ENCODE measurements at places on chromosomes 11 and 22. TPM values are rescaled to one million over a fixed set of nuclear protein-coding genes. Genes with fewer than 3 reads are reported as not detected.
A peak's percentile ranks its signal among the peaks of the same experiment; 100 is the strongest.

Gene KRTAP5-10
- not detected for total RNA-seq

GRCh38 chr11:10385696-10386095, 69.4 kb upstream of the AMPD3 start:
- no peak for DNase-seq

DNA sequence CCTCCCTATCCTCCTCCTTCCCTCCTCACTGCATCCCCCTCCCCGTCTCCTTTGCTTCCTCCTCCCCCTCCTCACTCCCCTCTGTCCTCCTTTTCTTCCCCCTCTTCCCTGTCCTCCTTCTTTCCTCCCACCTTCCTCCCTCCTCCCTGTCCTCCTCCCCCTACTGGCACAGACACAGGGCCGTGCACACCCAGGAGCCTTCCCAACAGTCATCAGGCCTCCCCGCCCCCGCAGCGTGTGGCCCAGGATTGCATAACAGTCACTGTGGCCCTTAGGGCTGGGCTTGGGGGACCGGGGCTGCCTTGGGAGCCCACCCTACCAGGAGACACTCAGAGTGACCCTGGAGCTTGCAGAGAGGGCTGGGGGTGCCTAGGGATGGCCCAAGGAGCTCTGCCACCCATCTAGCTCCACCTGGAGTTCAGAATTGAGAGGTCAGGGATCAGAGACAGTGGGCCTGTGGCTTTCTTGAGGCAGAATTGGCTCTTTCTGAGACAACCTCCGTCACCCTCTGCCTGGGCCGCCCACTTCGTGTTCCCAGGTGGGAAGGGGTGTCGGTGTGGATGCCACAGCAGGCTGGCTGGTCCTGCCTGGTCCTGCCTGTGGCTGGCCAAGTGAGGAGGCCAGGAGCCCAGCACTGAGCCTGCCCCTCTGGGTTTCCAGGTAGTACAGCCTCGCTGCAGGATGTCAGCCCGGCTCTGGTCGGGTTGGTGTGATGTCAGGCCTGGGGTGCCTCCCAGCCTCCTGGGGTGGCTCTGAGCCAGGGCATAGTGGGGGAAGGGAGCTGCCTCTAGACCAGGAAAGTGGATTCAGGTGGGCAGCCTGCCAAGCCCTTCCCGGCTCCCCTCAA, 1.6 kb downstream of the SPI1 start:
- DNase-seq, result no peak

Gene LDHAL6A
- total RNA-seq, result 0.15 TPM

- DNase-seq, result no peak
Measured at GRCh38 chr22:33806191-33806590, 114.1 kb downstream of the LARGE1 start.

GRCh38 chr11:105244160-105244825, 104.7 kb upstream of the CARD18 start:
- DNase-seq, result no peak

DNA sequence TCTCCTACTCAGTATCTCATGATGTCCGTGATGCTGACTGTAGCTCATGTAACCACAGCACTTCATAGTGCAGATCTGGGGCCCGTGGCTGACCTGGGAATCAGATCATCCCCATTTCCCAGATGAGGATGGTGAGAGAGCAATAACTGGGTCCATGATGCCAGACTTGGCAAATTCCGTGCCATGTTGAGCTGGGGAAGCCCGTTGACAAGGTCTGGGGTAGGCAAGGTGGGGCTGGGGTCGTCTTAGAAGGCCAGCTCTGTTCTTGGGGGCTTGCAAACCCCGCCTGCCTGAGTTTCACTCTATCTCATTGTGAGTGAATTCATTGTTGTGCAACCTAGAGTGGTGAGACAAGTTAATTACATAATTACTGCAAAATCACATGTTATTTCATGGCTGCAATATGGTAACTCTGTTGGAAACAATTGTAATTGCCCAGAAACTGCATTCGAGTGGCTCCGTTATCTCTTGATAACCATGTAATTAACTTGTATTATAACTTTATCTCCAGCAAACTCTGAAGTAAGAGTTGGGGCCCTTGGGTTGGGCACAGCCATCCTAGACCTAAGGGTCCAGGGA, 41.7 kb downstream of the LMO1 start:
- DNase-seq, result no peak

DNA sequence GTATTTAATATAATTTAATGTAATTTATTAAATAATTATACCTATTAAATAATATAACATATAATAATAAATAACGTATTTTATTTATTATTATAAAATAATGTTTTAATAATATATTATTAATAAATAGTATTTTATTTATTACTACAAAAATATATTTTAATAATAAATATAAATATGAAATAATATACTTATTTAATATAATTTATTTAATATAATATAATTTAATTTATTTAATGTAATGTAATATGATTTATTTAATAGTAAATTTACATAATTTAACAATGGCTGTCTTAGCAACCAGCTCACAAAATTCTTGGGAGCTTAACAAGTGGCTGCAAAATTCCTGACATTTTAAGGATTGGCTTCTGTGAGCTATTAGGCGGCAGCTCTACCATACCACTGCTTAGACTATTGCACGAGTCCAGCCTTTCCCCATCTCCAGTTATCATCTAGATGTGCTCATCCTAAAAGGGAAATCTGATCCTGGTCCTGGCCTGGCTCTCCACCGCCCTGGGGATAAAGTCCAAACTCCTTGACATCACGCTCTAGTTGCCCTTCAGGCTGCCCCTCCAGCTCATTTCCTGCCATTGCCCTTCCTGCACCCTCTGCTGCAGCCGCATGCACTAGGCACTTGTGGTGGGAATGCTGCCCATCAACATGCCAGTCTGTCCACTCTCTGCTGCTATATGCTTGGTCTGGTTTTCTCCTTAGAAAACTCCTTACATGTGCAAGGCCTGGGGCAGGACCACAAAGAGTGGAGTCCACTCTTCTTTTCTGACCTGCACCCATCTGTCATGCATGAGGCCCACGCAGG, 9.8 kb downstream of the MMP20 start:
- no peak for DNase-seq

Gene WNT11
- not detected for total RNA-seq

DNA sequence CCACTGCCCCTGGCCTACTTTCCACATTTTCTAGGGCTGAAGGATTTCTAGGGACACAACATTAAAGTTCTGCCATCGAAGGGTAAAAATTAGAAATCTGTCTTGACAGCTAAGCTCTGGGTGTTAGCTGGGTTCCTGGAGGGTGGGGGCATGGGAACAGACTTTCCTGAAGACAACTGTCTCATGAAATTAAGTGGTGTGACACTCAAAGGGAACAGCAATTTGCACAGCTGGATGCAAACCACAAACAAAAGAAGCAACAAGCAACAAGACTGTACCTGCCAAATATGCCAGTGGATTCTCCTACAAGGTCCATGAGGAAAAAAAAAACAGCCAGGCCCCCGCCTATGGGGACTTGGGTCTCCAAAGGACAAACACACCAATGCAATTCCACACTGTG, 32.5 kb downstream of the WT1 start:
- no peak for DNase-seq

DNA sequence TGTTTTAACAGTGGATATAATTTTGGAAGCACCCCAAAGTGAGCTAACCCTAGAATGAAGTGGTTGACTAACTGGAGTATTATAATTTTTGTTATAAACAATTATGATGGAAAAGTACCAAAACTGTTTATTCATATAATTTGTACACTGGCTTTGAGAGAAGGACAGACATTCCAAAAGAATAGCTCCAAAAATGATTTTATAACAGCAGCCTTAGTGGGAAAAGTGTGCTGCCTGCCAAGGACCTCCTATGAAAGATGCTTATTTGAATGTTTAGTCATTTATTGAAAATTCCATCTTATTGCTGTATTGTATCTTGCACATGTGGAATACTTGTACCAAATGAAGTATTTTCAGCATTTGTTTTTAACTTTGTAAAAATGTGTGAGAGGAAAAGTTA, 169.8 kb downstream of the GUCY1A2 start:
- no peak for DNase-seq

DNA sequence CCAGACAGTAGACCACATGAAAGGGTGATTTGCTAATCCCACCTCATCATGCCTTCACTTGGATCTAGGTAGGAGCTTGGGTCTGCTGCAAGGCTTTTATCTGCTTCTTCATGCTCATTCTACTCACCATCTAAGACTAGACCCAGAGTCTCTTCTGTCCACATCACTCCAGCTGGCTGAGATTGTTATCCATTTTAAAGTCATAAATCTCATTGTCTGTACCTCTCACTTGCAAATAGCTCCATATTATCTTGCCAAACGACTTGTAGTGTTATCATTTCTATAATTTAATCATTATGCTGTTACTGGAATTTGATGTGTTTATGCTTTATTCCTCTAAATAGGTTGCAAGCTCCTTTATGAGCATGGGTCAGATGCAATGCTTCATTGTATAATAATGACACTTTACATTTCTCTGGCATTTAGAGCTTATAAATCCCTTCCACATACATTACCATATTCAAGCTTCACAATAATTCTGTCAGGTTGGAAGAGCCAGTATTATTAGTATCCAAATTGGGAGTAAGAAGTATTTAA, 254.2 kb upstream of the SORL1-AS1 start:
- no peak for DNase-seq

GRCh38 chr22:46584081-46584921, 35.9 kb upstream of the GRAMD4 start:
- DNase-seq, result no peak

GRCh38 chr11:58125469-58125868, at the start of gene OR9I1:
Gene OR9I1 (minus strand): TSS chr11:58125530. CDS start chr11:58119444, 6,086 bp downstream.
- no peak for DNase-seq

DNA sequence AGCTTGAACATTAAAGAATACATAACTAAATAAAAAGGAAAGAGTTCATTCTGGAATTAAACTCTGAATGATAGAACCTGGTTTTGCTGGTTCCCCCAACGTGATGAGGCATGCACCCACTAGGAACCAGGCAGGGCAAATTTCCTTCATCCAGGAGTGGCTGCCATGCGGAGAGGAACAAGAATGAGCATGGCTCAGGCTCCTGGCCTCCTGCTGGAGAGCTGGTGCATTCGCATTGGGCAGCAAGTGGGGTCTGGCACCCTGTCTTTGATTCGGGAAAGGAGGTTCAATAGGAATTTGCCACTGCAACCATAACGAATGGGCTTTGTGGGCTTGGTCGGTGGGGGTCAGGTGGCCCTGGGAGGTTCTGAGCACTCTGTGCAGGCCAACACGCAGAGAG, 169.8 kb upstream of the TENM4 start:
- no peak for DNase-seq

Gene RASL10A
- 0.92 TPM for total RNA-seq

GRCh38 chr11:34223021-34223813, 117.8 kb downstream of the NAT10 start:
- DNase-seq, result no peak

Gene HPX
- total RNA-seq, result 0.35 TPM

Gene SCGB1A1
- not detected for total RNA-seq

GRCh38 chr11:121591405-121592033, 138.8 kb upstream of the SORL1-AS1 start:
- DNase-seq, result peak; percentile 84

DNA sequence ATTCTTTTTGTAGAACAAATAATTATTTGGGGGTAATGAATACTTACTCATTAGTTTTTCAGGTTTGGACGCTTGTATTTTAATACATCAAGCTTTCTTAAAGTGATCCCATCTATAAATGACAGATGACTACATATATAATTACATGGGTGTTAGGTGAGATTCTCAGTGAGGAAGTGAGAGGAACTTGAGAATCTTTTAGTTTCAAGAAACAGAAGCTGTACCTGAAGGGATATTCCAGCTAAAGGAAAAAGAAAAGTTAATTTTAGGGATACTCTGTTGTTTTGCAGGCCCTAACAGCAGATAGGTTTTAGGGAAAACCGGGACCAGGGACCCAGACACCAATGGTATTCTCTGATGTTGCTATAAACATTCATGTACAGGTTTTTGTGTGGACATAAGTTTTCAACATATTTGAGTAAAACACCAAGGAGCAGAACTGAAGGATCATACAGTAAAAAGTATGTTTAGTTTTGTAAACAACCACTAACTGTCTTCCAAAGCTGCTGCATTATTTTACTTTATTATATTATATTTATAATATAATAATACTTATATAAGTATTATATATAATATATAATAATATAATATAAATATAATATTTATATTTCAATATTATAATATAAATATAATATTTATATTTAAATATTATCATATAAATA, 24.1 kb upstream of the PHOX2A start:
- DNase-seq, result no peak

GRCh38 chr11:80009081-80009480, 568.3 kb upstream of the TENM4 start:
- DNase-seq, result no peak

GRCh38 chr11:76143274-76143673, 63.0 kb downstream of the WNT11 start:
- DNase-seq, result no peak

GRCh38 chr11:43124272-43124935, 187.4 kb upstream of the API5 start:
- DNase-seq, result no peak

Gene TEX54
- not detected for total RNA-seq

GRCh38 chr11:78112582-78113275, 26.7 kb downstream of the ALG8 start:
- DNase-seq, result no peak

DNA sequence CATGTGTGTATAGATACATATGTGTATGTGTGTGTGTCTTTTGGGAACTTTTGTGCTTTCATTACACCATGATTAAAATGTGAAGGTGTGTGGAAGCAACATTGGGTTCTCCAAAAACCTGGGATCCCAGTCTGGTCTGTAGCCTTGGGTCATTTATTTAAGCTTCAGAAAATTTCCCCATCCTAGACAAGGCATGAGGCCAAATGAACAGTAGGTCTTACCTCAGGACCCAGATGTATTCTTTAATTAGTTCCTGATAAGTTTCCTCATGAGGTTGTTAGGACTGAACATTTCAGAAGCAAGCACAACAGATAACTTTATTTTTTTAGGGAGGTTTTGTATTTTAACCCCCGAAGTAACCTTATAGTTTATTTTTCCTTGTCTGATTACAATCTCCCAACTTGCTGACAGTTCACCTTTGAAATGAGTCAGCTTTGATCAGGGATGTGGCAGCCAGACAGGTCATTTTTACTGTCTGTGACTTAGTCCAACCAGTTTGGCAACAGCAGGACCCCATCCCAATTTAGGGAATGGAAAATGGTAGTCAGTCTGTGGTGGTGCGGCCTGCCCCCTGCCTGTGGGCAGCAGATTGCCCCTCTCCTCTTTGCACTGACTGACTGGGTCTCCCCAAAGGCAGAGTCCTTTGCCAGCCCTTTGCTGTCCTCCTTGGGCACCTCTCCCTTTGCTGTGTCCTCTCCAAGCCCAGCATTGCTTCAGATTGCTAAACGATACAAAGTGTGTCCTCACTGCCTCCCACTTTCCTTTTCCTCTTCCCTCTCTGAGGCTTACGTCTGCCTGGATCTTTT, 88.3 kb downstream of the NAV2 start:
- DNase-seq, result no peak

DNA sequence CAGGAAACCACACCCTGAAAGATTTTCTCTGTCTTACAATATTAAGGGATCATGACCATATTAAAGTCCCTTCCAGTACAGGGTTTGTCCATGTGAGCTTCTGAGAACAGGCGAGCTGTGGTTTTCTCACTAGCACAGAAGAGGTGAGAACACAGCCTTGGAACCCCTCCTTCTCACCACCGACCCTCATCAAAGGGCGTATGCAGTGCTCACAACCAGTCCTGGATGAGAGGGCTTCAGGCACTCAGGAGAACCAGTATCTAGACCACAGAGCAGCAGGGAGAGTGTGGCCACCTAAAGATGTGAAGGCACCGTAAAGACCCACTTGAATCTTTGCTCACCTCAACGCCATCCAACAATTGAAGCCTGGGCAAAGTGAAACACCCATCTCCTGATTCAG, 397.0 kb downstream of the ETS1 start:
- DNase-seq, result no peak

- DNase-seq, result no peak
Measured at GRCh38 chr22:32097881-32098499, 54.9 kb downstream of the SLC5A1 start.

- DNase-seq, result no peak
Measured at GRCh38 chr11:62142921-62143320, 19.1 kb downstream of the INCENP start.
